ENCODE measurements at places on chromosomes 3 and 15.
A peak's percentile ranks its signal among the peaks of the same experiment; 100 is the strongest.

DNA sequence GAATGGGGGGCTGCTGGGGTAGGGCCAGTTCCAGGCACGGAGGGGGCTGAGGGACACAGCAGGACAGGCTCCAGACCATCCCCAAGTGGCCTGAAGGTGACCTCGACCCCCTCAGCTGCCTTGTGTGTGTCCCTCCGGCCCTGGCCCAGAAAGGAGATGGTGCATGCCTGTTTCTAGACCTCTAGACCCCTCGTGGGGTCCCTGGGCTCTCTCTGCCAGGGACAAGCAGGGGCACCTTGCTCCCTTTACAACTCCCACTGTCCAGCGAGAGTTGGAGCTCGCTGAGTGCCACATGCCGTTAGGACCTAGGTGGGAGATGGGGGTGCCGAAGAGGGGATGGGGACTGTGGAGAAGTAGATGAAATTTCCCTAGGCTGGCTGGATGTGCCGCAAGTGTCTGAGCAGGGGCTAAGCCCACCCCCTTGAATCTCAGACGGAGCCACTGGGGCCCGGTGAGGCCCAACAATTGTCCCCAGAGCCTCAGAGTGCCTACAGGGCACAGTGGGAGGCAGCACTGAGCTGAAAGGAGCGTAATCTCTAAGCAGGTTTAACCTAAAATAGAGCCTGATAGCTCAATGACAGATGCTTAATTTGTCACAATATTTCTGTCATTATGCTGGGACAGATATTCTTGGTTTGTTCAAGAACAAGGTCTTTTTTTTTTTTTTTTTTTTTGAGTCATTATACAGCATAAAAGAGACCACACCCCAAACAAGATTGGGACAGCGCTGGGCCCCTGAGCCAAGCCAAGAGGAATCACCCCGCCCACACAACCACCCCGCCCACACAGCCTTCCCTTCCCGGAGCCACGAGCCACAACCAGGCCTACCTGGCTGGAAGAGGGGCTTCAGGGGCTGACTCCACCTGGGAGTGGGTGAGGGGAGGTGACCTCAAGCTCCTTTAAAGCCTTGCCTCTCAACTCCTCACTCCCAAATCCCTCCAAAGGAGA lies 23.6 kb upstream of the KLF13 start:
- DNase-seq = peak; percentile 61

- no peak for DNase-seq
Observed at GRCh38 chr15:52337198-52337853, 41.7 kb upstream of the MYO5C start.

DNA sequence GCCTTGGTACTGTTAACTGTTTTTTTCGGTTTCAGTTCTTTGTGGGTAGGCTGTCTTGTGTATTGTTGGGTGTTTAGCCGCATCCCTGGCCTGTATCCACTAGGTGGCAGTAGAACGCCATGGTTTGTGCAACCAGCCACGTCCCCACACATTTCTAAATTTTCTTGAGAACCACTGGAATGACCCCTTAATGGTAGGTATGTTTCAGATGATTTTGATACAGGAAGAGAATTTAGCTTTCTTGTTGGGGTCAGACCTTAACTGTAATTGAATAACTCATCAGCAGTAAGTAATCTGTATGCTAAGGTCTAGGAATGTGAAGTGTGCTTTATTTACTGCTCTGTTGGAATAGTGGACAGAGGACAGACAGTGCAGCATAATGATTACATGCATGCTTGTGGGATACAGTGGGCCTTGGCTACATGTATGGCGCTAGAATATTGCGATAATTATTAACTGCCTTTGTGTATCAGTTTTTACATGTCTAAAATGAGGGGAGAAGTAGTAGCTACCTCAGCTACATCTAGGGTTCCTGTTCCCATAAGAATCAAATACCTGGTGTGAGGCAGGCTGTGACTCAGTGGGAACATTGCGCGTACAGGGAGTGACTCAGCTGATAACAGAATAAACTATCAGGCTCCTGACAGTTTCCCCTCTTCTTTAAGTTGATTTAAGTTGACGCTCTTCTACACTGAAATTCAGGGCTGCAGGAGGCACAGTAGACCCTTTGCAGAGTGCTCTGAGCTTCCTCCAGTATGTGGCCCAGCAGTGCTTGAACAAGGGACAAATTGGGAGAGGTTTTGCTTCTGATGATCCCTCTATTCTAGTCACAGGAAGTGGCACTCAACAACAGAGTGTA lies 25.0 kb upstream of the GPR171 start:
- peak; percentile 82 for DNase-seq

- no peak for DNase-seq
Observed at GRCh38 chr15:96354731-96355567, 24.4 kb downstream of the NR2F2 start.

- no peak for DNase-seq
Observed at GRCh38 chr3:132222868-132223538, 94.2 kb upstream of the ACP3 start.

DNA sequence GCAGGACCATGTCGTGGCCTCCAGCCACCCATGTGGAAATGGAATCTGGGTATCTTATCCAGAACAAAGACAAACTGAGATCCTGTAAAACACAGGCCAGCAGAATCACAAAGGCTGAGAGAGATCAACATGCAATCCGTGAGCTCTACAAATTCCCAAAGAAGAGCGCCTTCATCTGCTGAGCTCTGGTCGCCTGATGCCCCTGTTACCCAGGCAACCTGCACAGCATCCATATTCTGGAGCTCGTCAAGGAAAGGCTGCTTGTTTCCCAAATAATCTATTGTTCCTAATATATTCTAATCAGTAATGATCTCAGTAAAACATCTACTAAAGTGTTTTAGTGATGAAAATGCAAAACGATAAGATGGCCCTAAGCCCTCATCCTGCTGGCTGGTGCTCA lies 133.6 kb downstream of the OCA2 start:
- DNase-seq = no peak

DNA sequence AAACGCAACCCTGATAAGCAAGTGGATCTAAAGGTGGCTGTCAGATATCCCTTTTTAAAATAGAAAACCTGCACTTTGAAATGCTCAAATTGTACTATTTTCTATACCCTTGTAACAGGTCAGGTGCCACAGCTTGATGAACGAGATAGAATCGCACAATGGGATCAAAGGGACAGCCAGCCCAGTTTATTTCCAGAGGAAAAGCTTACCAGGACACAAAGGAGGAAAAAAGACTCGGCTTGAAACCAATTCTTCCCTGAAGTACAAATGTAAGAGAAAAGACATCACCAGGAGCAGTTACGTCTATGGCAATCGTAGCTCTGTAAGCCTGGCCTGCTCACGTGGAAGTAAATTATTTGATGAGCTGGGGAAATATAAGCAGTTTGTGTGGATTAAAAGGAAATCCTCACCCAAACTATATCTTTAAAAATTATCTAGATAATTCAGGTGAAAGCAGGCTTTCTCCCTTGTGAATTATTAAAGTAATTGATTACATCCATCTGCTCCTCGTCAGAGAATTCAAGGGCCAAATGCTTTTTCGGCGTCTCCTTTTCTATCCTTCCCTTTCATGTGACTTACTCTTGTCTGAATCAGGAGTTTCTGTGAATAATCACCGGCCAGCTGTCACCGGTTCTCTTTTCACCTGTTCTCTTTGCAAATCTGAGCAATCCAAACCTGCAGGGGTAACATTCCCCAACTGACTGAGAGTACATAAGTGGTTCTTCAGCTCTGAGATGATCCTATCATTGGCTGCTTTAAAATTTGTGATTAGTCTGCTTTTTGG lies 339.2 kb upstream of the ONECUT1 start:
- no peak for DNase-seq

- no peak for DNase-seq
Observed at GRCh38 chr3:57758686-57759085, 2.6 kb downstream of the SLMAP start.

GRCh38 chr3:146128939-146129338 lies 32.0 kb downstream of the PLOD2 start:
- DNase-seq = no peak

GRCh38 chr3:67416703-67417102 lies 237.7 kb downstream of the SUCLG2 start:
- no peak for DNase-seq

All from left forelimb (tissue), 1 donor.